ENCODE measurements at places on chromosomes 2 and 18.

GRCh38 chr2:65300134-65300760, 72.6 kb downstream of the ACTR2 start:
- no peak for DNase-seq

DNA sequence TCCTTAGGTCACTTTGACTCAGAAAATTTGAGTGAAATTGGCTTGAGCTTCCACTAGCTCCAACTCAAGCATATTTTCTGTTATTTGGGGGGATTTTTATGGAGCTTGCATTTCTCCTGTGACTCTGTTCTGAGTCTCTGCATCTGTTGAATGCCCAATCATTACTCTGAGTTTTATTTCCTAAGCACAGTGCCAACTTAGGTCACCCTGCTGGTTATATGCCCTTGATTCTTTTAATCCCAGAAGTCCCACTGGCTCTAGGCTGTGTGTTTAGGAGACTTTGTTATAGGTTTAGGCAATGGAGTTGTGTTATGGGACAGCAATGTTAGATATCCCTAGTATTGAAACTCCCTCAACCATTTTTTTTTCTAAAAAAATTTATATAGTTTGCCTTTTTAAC, 198.2 kb upstream of the DTNA start:
- no peak for DNase-seq

DNA sequence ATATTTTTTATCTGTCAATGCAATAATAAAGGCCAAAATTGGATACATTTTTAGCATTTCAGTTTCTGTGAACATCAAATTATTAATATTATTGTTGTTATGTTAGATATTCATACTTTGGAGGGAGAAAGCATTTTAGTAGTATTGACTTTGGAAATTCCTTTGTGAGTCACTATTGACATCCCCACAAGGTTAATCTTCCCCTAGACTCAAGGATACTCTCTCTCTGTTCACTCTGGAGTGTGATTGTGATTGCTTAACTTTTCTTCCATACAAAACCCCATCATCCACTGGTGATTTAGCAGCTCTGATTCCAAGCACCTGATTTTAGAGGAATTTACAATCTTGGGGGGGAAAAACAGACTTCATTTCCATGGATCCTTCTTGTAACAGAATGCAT, 352.0 kb downstream of the THSD7B start:
- no peak for DNase-seq

GRCh38 chr2:175103191-175103590, 64.8 kb downstream of the ATF2 start:
- no peak for DNase-seq

DNA sequence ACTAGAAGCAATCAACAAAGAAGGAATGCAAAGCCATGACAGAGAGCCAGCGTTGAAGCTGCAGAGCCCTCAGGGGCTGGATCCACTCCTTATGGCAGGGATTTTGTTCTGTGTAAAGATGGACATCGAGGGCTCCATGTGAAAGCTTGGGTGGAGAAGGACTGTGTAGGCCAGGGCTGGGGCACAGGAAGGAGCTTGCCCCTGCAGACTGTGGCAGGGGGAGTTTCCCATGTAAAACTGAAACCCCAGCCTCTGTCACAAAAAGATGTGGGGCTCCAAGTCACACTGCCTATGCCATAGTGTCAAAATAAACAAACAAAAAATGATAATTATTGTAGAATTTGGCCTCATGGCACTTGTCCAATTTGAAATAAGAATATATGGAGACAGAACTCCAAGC, 408.7 kb upstream of the HS6ST1 start:
- no peak for DNase-seq

DNA sequence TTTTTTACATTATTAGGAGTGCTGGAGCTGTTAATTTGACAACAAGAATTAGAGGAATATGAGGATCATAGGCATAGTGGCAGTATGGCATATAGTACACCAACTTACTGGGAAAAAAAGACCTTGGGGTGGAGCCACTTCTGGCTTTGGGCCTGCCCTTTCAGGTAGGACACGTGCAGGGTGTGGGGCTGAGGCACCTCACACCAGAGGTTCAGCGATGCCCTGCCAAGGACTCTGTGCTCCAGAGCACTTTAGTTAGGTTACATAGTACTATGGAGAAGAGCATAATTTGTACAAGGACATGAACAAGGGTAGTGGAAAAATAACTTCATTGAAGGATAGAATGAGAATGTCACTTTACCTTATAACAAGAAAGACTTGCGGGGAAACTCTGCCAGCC, 77.1 kb upstream of the CD302 start:
- DNase-seq, result no peak

Measured in inflammatory macrophage (primary cell).